Stimulated activated CD4-positive, alpha-beta T cell treated with anti-CD3 and anti-CD28 coated beads, Interleukin-1b, Interleukin-23, amount 100 ng/mL, for 1 hour (primary cell): ENCODE measurements at places on chromosomes 2 and 18.

DNA sequence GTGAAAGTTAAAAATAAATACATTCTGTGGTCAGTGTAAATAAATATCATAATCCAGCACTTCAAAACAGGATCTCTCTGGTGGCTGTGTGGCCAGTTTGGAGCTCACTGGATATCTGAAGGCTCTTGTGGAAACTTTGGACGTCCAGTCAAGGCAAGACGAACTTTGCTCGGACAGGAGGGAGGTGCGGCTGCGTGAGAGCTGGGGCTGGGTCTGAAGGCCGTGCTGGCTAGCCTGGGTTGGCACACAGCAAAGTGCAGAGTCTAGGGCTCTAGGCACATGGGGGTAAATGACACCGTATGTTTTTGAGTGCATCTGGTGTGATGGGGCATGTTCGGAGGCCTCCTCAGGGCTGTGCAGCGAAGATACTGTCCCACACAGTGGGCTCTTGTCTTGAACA lies 78.9 kb upstream of the TXNDC2 start:
- no peak for DNase-seq

DNA sequence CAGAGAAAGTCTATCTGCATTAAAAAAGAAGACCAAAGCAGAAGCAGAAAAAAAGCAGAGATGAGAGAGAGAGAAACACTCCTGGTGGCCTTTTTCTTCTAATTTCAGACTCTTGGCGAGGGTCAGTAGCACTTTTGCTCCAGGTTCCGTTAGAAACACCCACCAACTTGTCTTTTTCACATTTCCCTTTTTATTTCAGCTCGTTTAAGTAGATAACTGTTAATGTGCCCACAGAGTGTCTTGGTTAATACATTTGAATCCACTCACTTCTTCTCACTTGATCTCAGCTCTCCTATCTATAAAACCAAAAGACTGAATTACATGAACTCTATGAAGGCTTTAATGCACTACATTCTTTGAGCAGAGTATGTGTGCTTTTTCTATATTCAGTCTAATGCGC lies 63.1 kb downstream of the AAK1 start:
- no peak for DNase-seq

DNA sequence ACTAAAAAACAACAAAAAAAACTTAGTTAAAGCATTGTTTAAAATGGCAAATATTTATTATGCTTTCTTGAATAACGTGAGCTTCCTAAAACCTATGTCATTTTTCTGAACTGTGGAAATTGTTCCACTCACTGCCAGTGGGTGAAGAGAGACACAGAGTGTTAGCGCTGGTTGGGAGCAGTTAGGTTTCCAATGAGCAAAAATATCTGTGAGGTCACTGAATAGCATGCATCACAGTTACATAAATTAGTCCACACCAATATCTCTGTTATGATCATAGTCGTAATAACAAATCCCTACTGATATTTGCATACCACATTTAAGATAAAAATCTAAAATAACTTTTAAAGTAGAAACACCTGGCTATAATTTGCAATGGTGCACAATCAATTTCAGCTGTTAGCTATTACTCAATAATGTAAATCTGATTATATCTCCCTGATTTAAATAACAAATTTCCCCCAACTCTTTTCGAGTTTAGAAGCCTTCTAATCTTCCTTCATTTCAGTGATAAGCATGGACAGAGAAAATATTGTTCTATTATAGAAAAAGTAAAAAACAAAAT lies 1094.0 kb upstream of the KLHL29 start:
- no peak for DNase-seq

DNA sequence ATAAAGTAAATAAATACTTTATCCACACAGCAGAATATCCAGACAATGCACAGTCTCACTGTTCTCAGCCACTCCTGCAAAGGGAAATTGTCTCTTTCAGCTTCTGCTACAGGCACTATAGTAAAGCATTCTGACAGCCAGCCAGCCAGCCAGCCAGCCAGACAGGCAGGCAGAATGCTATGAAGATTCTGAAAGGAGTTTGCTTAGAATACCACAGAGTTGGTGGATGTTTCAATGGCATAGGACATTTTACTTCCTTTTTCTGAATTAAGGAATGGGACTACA lies 116.1 kb upstream of the CYP26B1 start:
- no peak for DNase-seq

GRCh38 chr2:62453955-62454354 lies 52.0 kb downstream of the TMEM17 start:
- no peak for DNase-seq

- no peak for DNase-seq
Observed at GRCh38 chr2:102110596-102111334, 31.8 kb upstream of the IL1R1 start.

GRCh38 chr2:134347756-134348155 lies 93.9 kb downstream of the MGAT5 start:
- DNase-seq: no peak
